ENCODE measurements at places on chromosomes 13 and 19.

DNA sequence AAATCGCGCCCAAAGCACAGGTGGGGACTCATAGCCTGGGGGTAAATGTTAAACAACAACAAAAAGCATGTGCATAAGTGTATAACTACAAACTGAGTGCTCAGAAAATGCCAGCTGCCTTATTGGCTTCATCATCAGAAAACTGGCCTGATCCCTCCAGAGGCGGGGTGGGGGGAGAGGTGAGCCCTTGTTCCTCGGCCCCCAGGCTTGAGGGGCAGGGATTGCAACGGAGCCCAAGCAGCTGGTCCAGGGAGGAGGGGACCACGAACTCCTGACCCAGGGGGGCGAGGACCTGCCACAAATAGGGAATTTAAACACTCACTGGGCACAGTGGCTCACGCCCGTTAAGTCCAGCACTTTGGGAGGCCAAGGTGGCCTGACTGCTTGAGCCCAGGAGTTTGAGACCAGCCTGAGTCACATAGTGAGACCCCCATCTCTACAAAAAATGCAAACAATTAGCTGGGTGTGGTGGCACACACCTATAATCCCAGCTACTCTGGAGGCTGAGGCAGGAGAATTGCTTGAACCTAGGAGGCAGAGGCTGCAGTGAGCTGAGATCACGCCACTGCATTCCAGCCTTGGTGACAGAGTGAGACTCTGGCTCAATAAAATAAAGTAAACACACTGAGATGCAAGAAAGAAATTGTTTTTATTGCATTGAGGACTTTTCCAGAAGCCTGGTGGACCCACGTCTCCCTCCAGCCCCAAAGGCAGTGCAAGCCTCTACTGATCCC, 8.7 kb downstream of the SIRT6 start:
- no peak for DNase-seq

GRCh38 chr19:6378041-6378440, 2.3 kb upstream of the PSPN start:
- no peak for DNase-seq

DNA sequence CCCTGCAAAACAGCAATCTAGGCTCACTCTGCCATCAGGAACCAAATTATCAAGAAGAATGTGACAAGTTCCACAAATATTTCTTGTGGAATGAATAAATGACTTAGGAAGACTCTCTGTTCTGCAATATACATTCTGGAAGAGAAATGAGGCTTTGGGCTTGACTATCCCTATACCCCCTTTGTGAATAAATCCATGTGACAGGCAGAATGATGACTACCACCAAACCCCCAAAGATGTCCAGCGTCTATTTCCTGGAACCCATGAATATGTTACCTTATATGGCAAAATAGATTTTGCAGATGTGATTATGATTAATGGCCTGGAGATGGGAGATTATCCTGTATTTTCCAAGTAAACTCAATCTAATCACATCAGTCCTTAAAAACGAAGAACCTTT, 139.3 kb downstream of the ENOX1 start:
- DNase-seq, result no peak

GRCh38 chr13:50213526-50213925, 198.3 kb downstream of the KCNRG start:
- no peak for DNase-seq

- no peak for DNase-seq
Observed at GRCh38 chr13:31929031-31929770, 102.4 kb upstream of the FRY start.

GRCh38 chr19:29787281-29787680, 24.5 kb upstream of the CCNE1 start:
- DNase-seq, result no peak

- DNase-seq, result no peak
Observed at GRCh38 chr19:45302416-45302815, 20.3 kb downstream of the CKM start.

GRCh38 chr19:45484273-45484945, 12.4 kb downstream of the RTN2 start:
- peak; percentile 31 for DNase-seq

DNA sequence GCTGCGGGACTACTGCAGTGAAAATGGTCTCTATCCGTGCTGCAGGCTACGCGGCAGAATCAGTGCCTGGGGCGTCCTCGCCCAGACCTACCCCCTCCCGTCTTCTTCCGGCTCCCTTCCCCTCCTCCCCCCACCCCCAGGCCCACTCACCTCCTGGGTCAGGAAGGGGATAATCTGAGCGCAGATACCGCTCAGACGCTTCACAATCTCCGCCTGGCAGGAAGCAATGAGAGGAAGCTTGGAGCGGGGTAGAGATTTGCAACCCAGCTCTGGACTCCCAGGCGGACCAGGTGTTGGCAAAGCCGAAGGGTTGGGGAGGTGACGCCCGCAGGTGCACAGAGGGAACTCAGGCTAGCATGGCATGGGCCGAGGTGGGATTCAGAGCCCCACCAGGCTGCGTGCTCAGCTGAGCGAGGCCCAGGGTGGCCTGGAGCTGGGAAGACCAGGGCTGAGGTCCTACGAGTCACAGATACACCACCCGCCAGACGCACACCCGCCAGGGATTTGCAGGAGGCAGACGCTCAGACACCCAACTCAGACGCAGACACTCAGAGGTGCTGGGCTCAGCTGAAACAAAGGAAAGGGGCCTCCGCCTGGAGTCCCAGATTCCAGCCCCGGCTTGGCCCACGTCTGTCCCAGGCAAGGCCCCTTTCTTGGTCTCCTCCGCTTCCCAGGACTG, 4.1 kb downstream of the TLE2 start:
- DNase-seq, result no peak

DNA sequence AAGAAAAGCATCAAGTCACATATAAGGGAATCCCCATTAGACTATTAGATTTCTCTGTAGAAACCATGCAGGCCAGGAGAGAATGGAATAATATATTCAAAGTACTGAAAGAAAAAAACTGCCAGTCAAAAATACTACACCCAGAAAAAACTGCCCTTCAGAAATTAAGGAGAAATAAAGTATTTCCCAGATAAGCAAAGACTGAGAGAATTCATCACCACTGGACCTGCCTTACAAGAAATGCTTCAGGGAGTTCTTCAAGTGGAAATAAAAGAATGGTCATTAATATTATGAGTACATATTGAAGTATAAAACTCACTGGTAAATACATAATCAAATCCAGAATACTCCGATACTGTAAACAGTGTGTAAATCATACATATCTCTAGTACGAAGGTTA, 35.9 kb downstream of the VWA8 start:
- DNase-seq, result no peak

DNA sequence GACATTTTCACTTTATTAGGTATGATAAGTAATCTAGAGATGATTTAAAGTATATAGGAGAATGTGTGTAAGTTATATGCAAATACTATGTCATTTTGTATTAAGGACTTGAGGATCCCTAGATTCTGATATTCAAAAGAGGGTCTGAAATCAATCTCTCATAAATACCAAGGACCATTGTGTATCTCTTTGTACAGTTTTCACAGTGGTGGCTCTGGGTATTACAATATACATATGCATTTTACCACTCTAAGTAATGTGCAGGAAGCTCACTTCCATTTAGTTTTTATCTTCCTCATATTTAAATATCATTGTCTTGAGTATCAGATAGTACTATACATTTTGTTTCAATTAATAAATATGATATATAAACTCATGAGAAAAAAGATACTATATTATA, 862.6 kb upstream of the PCDH20 start:
- no peak for DNase-seq

DNA sequence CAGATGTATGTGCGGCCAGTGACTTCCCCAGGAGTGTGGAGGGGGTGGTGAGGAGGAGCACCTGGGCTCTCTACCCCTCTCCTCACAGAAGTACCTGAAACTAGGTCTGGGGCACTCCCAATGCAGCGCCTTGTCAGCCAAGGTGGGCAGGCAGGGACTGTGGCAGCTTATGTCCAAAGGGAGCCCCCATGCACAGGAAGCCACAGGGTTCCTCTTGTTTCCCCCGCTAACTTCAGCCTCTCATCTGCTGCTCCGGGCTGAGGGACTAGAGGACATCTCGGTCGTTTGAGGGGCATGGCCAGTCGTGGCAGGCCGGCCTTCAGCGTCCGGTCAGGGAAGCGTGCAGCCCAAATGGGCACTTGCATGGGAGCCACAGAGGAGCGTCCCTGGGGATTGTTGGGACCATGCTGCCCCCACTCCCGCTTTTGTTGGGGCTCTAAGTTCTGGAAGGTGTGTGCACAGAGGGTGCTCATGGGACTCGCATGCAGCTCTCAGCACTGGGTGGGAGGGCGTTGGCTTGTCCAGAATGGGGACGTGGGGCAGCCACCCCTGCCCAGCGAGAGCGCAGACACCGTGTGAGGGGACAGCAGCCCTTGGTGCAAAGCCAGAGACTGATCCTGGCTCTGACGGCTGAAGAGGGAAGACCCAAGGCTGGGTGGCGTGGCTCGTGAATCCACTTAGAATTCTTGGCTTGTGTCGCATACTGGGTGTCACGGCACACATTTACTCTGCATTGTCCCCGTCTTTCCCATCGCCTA, 16.6 kb upstream of the NPAS1 start:
- no peak for DNase-seq
